Myocyte (in vitro differentiated cells): ENCODE measurements at places on chromosomes 5 and 9. TPM values are rescaled to one million over a fixed set of nuclear protein-coding genes. Genes with fewer than 3 reads are reported as not detected.

ATP10B gene
- total RNA-seq = not detected in 2 replicates

CCL28 gene
- total RNA-seq = 0.05 and 0.43 TPM in 2 replicates

SLC34A1 gene
- not detected in 2 replicates for total RNA-seq

MYO10 gene
- total RNA-seq = 45.9 and 60.9 TPM in 2 replicates

OR1Q1 gene
- not detected in 2 replicates for total RNA-seq

DDX4 gene
- total RNA-seq = not detected in 2 replicates

GRCh38 chr5:65446682-65447081 lies 35.0 kb downstream of the ADAMTS6 start:
- no peak for DNase-seq

- DNase-seq = no peak
Measured at GRCh38 chr5:180271221-180271620, 20.7 kb downstream of the MAPK9 start.

DNA sequence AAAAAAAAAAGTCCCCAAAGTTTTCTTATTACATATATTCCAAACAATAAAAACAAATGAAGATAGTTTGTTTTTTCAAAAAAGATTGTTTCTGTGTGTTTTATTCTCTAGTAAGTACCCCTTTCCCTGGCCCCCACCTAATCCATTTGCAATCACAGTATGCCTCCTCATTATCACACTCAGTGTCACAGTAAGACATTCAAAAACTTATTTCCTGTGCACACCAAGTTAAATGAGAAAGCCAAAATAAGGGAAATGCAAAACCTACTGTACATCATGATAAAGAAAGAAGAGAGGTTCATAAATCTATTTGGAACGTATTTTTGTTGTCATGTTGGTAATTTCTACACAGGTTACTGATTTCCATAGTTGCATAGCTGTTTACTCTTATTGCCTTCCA lies 62.3 kb downstream of the ST8SIA4 start:
- DNase-seq = no peak

- DNase-seq = no peak
Measured at GRCh38 chr9:114342755-114343440, 13.2 kb downstream of the ORM2 start.

GRCh38 chr5:80082731-80083100 lies 47.6 kb downstream of the THBS4 start:
- peak; percentile 63 for DNase-seq

GRCh38 chr5:158084292-158084691 lies 225.3 kb upstream of the CLINT1 start:
- no peak for DNase-seq

DNA sequence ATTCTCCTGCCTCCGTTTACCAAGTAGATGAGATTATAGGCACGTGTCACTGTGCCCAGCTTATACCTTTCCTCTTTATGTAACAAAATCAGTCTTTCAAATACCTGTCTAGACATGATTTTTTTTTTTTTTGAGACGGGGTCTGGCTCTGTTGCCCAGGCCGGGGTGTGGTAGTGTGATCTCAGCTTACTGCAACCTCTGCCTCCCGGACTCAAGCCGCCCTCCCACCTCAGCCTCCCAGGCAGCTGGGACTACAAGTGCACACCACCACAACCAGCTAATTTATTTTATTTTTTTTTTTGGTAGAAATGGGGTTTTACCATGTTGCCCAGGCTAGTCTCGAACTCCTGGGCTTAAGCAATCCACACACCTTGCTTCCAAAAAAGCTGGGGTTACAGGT lies 13.2 kb downstream of the NADK2 start:
- DNase-seq = no peak

DNA sequence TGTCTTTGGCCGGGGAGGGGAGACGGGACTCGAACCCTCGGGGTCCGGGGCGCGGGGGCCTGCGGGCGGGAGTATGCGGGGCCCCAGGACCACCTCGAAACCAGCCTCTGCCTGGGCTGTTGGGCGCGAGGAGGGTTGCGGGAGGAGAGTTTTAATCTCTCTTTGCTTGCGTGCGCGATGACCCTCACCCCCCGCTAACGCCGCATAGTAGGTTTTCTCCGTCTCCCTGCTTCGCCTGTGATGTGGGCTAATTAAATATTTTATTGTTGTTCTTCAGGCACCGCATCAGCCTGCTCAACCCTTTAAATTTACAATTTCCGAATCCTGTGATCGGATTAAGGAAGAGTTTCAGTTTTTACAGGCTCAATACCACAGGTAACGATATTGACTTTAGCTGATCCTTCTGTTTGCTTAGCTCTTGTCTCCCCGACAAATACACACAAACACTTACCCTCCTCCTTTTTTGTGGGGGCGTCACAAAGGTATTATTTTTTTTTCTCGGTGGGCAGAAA lies 1.7 kb downstream of the TLE4 start:
- DNase-seq = peak; percentile 24

DNA sequence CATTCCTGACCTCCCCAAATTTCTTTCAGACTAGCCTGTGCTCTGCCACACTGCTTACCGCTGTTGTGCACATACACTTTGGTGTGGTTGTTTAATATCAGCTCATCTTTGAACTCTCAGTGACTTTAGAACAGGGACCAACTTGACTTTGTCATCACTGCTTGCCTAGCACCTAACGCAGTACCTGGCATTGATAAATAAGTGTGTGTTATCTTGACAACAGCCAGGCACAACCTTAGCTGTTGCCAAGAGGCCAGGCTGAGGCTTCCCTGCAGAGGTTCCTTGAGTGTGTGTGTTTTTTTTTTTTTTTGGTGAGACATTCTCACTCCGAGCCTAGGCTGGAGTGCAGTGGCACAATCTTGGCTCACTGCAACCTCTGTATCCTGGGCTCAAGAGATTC lies 41.0 kb upstream of the SLC28A3 start:
- DNase-seq = no peak
